Astrocyte of the spinal cord (primary cell): ENCODE measurements at places on chromosomes 6 and 20.

GRCh38 chr6:111657146-111657545 lies 51.5 kb upstream of the TRAF3IP2 start:
- peak; percentile 46 for DNase-seq

- DNase-seq = peak; percentile 90
Observed at GRCh38 chr6:28474441-28475219, 31.3 kb upstream of the ZSCAN23 start.

DNA sequence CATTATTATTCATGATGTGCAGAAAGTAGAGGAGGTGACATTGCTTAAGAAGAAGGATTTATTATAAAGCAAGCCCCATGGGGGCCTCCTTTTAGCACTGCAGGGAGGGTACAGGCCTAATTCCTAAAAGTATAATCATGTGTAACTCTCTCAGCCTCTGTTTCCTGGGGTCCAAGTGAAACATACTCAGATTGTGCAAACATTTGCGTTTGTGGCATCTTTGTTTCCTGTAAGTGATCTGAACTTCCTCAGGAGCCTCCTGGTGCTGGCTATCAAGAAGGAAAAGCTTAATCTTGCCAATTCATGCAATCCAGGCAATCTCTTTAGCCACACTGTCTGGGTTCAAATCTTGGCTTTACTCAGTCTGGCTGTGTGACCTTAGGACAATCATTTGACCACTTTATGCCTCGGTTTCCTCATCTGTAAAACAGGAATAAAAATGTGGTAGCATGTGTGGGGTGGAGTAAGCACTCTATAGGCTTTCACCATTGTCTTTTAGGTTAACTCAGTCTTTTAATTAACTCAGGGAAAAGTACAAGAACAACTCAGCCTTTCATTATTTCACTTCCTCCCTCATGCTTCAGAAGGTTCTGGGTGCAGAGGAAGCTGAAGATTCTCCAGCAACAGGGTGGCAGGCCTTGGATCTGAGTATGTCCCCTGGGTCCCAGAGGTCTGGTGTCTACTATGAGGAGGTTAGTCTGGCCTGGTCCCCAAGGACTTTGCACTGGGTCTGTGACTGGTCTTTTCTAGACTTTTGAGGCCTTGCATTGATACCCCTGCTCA lies 831 bp upstream of the SIRPB2 start:
- DNase-seq = no peak

DNA sequence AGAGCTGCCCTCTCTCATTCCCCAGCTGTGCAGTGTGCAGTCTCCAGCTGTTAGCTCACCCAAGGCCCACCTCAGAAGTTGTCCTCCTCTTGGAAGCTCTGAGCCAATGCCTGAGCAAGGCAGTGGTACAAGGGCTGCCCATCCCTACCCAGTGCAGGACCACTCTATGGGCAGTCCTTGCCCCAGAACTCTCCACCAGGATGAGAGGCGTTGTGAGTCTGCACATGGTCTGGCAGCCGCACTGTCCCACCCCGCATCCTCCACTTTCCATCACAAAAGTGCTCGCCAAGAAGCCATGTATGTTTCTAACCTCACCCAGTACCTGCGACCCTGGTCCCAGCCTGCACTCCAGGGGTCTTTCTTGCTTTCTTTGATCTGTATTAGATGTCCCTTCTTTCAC lies 175.1 kb upstream of the PMEPA1 start:
- no peak for DNase-seq

- DNase-seq = no peak
Observed at GRCh38 chr20:36975099-36975818, 23.8 kb upstream of the SAMHD1 start.

GRCh38 chr6:98566126-98566525 lies 268.2 kb upstream of the POU3F2 start:
- DNase-seq = no peak

DNA sequence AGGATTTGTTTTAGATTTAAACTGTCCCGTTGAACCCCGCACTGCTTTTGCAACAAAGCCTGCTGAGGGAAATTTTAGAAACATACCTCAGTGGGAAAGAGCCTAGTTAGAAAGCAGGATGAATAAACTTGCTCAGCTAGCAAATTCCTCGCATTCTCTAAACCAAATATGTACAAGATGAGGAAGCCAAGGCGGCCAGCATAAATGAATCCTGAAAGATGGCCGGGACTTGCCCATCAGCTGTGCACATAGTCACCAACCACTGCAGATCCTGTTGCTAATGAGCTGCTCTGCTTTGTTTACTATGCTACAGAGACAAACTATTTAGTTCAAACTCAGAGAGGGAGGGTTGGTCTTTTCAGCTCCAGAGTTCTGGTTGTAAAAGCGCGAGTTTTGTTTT lies 49.0 kb downstream of the TMEM170B start:
- DNase-seq = peak; percentile 88

- peak; percentile 68 for DNase-seq
Observed at GRCh38 chr6:75748743-75749538, at the start of gene MYO6. Gene MYO6 (plus strand): TSS chr6:75749239. CDS start chr6:75817548, 68,309 bp downstream.

DNA sequence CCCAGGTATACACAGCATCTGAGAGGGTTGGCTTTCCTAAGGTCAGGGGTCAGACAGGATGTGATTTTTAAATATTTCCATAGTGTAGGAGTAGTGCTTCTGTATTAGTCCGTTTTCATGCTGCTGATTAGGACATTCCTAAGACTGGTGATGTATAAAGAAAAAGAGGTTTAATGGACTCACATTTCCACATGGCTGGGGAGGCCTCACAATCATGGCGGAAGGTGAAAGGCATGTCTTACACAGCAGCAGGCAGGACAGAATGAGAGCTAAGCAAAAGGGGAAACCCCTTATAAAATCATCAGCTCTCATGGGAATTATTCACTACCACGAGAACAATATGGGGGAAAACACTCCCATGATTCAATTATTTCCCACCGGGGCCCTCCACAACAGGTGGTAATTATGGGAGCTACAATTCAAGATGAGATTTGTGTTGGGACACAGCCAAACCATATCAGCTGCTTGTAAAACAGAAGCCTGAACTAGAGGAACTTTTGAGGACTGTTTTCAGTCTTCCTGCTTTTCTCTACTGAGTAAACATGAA lies 91.0 kb upstream of the MEI4 start:
- DNase-seq = peak; percentile 0

DNA sequence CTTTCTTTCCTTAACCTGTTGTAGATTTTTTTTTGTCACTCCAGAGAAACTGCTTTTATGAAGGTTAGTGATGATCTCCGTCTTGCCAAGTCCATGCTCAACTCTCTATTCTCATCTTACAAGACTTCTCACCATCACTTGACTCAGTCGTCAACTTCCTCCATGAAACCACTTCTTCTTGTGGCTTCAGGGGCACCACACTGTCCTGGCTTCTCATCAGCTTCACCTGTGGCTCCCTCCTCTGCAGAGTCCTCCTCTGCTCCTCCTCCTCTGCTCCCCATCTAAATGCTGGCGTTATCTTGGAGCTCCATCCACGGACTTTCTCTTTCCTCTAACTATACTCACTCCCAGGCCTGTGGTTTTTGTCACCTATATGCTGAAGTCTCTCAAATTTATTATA lies 187.5 kb downstream of the BACH2 start:
- DNase-seq = no peak

- no peak for DNase-seq
Observed at GRCh38 chr6:104459543-104459942, 400.2 kb downstream of the HACE1 start.

GRCh38 chr20:11791316-11791715 lies 126.4 kb upstream of the BTBD3 start:
- DNase-seq = no peak

DNA sequence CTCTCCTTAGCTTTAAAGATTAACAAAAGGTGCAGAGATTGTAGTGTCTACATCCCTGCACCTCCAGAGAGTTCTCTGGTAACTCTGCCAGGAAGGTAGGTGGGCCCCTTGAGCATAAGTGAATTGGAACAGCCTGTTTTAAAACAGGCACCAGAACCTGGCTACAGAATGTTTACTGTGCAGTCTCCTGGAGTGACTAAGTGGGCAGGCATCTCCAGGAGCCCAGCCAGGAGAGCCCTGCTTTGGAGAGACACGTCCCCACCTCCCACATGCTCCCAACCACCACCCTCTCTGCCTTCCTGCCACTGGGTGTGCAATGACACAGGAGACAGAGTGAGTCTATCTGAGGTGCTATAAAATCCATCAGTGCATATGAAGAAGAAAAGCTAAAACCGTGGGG lies 110.3 kb upstream of the EYA4 start:
- DNase-seq = peak; percentile 72

GRCh38 chr6:30360139-30360538 lies 15.2 kb downstream of the RPP21 start:
- DNase-seq = no peak

DNA sequence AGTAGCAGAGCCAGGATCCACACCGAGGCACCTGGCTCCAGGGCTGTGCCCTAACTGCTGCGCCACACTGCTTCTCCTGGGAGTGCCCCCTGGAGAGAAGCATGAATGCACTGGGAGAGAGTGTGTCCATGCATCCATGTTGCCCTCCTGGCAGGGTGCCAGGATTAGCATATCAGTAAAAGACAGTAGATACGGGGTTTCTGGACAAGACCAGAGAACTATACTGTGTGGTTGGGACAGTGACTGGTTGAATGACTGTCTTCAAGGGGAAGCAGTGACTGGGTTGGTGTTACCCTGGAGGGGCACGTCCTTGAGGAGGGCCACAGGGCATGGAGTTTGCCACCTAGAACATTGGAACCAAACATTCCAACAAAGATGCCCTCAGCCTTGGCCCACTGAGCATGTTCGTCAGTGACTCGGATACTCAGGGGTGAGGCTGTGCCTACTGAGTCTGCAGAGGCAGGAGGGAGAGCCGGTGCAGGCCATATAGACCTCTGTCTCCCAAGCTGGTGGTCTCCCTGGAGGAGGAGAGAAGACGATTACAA lies 288.8 kb downstream of the CDC5L start:
- no peak for DNase-seq

DNA sequence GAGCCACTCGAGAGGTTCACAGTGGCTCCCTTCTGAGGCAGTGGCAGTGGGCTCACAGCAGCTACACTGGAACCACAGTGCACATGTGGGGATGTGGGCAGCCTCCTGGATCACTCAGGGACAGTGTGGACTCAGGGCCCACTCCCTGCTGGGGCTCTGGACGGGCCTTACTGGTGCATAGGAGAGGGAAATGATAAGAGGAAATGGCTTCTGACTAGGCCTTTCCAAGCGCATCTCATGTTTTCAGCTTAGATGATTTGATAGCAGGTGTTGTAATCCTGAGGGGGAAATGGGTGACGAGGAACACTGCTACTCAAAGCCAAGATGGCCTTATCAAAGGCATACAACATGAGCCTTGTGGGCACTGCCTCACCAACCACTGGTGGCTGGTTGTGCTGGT lies 44.0 kb downstream of the PANK2 start:
- DNase-seq = no peak

GRCh38 chr6:7048894-7049293 lies 58.9 kb upstream of the RREB1 start:
- no peak for DNase-seq

- peak; percentile 12 for DNase-seq
Observed at GRCh38 chr6:87287251-87287650, 35.1 kb upstream of the SMIM8 start.

DNA sequence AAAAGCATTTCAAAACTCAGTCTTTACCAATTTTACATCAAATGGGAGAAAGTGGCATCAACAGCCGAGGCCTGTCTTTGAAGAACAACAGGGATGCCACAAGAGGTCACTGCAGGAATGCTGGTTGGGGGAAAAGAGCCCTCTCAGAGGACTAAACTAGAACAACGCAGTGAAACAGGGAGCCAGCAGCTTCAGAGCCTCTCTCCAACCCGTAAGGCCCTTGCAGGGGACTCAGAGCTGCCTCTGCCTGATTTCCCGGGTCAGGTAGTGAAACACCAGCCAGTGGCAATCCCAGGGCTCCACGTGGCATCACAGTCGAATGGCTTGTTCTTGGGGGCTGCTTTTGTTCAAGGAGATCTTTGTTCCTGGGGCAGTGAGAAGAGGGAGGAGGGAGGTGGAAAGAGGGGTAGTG lies 55.0 kb upstream of the KCNK16 start:
- DNase-seq = peak; percentile 76

GRCh38 chr6:129936329-129937165 lies 75.4 kb upstream of the TMEM244 start:
- DNase-seq = peak; percentile 67

DNA sequence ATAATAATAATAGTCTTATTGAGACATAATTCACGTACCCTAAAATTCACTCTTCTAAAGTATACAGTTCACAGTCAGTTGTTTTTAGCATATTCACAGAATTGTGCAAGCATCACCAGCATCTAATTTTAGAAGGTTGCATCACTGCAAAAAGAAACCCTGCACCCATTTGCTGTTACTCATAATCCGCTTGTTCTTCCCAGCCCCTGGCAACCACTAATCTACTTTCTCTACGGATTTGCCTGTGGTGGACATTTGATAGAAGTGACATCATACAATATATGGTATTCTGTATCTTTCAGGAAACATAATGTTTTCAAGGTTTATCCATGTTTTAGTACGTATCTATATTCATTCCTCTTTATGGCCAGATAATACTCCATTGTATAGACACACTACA lies 41.5 kb upstream of the FAM184A start:
- DNase-seq = peak; percentile 33

DNA sequence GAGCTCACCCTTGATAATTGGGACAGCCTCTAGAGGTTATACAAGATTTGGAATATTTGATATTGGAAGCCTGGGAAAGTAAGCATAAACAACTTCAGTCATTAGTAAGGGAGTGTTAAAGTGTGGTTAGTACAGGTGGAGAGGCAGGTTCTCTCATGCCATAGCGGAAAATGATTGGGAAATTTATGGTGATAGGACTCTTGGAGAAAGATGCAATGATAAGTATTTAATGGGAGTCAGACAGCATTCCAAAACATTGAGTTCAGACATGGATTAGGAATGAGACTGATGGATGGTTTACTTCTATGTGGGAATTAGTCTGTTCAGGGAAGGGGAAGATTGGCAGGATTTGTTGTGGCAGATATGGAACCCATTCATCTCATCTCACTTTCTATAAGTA lies 152.7 kb downstream of the MCHR2 start:
- no peak for DNase-seq

GRCh38 chr6:136718476-136718875 lies 73.8 kb downstream of the MAP3K5 start:
- DNase-seq = no peak

- DNase-seq = no peak
Observed at GRCh38 chr6:79066828-79067227, 11.2 kb downstream of the PHIP start.

- no peak for DNase-seq
Observed at GRCh38 chr6:14787250-14787649, 458.6 kb upstream of the JARID2 start.

GRCh38 chr6:41942067-41942851 lies 651 bp upstream of the CCND3 start:
- DNase-seq = no peak

- DNase-seq = no peak
Observed at GRCh38 chr6:101980924-101981323, 587.4 kb downstream of the GRIK2 start.

DNA sequence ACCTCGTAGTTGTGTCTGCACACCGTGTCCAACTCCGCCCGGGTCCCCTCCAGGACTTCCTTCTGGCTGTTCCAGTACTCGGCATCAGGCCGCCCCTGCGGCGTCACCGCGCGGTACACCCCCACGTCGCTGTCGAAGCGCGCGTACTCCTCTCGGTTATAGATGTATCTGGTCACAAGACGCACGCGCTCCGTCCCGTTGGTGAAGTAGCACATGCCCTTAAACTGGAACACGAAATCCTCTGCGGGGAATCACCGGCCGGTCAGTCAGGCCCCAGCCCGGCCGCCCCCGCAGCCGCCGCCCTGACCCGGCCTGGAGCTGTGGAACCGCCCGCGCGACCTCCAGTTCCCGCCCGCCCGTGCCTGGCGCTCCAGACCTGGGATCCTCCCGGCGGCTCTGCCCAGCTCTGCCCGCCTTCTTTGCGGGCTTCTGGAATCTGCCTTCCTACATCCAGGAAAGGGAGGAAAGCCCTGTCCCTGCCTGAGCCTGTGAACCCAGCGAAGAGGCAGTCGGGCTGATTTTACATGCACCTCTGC lies 1.6 kb downstream of the HLA-DQB1 start:
- DNase-seq = no peak
